ENCODE measurements at places on chromosomes 13 and 19.

GRCh38 chr19:19053508-19054314, 10.1 kb upstream of the SLC25A42 start:
- peak; percentile 85 for DNase-seq

GRCh38 chr13:24654741-24655140, 25.5 kb upstream of the ATP12A start:
- no peak for DNase-seq

- DNase-seq, result peak; percentile 84
Observed at GRCh38 chr19:18251587-18252369, 22.5 kb downstream of the IQCN start.

DNA sequence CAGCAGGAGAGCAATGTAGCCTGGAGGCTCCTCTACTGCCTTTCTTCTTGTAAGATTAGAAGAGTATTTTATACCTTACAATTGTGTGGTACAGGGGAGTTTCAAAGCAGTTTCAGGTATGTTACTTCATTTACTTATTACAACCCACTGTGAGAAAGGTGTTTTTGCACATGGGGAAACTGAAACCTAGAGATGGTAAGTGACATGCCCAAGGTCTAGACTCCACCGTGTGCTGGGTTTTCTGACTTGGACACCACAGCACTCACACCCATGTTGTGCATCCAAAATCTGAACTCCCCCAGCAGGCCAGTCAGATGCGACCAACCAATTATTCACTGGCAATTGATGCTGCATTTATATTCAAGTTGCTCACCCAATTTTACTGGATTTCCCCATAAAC, 22.8 kb downstream of the ERICH6B start:
- no peak for DNase-seq

DNA sequence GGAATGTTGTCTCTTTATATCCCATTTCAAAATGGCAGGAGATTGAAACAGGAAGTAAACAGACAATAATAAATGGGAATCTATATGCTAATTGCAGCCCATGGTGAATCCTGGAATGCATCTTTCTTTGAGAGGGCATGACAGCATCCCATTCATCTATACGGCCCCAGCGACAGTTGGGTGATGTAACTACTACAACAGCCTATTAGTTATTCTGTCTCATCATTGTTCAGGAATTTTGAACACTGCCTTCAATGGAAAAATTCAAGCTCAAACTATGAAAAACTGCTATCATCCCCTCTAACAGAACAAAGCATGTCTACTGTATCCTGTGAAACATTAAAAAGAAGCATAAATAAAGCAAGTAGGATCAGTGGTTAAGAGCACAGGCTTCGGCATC, 262.1 kb downstream of the DCT start:
- DNase-seq, result no peak

- DNase-seq, result no peak
Observed at GRCh38 chr19:4575267-4576015, 16.0 kb upstream of the SEMA6B start.

DNA sequence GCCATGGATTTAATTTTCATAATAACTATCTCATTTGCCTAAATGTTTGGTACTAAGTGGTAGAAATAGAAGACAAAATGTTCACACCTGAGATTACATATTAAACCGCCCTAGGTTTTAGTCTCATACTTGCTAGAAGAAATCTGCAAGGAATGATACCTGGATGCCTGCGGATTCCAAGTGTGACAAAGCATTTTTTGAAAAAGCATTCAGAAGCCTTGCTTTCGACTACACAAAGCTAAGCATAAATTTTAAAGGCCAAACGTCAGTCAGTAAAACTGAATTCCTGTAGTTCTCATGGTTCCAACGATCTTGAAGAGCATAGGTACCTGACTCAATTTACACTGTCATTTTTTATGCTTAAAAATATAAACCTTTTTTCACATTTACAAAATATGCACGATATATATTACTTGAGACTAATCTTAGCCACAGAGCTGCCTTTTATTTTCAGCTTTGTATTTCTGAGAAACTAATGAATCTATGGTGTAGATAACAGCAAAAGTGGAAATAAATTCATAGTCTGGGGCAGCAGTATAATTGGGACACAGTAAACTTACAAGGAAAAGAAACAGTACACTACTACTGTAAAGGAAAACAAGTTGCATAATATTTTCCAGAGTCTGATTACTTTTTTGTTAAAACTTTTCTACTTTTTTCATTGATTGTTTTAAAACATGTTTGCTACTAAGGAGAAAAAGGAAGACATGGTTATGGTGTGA, 1.2 kb upstream of the LRRC63 start:
- DNase-seq, result peak; percentile 13

GRCh38 chr19:20351244-20351643, 184.2 kb downstream of the ZNF486 start:
- DNase-seq, result no peak

GRCh38 chr19:54164369-54165068, 5.0 kb upstream of the LENG1 start:
- peak; percentile 64 for DNase-seq

DNA sequence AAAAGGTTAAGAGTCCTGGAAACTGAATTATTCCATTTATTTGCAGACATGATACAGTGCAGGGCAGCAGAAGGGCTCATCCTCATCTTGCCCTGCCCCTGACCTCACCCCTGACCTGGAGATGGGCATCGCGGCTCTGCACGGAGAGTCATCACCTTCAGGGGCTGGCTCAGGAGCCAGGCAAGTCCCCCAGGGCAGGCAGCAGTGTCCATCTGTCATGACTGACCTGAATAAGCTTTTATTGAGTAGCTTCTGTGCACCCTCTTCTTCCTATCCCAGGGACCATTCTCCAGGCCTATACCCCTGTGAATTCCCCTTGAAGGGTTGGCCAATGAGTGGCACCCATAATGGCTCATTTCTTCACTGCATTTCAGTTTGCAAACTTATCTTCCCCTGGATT, 484.2 kb downstream of the ZNF536 start:
- DNase-seq, result no peak

GRCh38 chr19:45468159-45468651, 409 bp downstream of the FOSB start:
- DNase-seq, result no peak

Measured in hematopoietic multipotent progenitor cell treated with erythropoietin and hydrocortisone succinate and interleukin-3 and kit ligand, for 17 days (in vitro differentiated cells).